ENCODE measurements at places on chromosomes 5 and 9.

DNA sequence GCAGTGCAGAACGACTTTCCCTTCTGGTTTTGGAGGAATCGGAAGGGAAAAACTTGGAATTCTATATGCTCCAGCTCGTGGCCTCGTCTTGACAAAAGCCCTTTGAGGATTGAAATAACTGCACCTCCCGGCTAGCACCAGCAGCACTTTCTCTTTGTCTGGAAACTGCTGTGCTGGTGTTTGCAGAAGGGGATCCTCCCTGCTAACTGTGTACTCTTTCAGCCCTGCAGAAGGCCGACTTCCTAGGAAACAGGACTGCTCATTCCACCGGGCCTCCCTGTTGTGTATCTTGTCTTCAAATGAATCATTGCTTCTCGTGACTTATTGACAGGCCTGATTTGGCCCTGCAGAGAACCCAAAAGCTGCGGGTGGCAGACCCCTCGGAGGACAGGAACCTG is 23.6 kb downstream of the STC2 start:
- no peak for DNase-seq

- no peak for DNase-seq
Observed at GRCh38 chr5:78612227-78613150, 36.1 kb downstream of the LHFPL2 start.

DNA sequence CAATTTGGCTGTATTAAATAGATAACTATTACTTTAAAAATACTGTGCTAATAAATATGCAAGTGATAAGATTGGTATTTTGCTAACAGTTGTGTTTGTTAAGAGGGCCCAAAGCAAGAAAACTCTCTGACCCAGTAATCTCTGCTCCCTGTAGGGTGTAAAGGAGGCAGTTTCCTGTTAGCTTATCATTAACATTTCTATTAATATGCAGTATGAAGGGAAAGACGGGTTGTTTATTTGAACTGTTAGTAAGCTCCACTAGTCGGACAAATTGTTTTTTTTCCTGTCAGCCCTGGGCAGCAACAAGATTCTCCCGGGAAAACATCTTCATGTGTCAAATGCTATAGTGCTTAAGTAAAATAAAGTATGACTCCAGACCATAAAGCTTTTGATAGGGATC is 35.6 kb downstream of the ERP44 start:
- no peak for DNase-seq

DNA sequence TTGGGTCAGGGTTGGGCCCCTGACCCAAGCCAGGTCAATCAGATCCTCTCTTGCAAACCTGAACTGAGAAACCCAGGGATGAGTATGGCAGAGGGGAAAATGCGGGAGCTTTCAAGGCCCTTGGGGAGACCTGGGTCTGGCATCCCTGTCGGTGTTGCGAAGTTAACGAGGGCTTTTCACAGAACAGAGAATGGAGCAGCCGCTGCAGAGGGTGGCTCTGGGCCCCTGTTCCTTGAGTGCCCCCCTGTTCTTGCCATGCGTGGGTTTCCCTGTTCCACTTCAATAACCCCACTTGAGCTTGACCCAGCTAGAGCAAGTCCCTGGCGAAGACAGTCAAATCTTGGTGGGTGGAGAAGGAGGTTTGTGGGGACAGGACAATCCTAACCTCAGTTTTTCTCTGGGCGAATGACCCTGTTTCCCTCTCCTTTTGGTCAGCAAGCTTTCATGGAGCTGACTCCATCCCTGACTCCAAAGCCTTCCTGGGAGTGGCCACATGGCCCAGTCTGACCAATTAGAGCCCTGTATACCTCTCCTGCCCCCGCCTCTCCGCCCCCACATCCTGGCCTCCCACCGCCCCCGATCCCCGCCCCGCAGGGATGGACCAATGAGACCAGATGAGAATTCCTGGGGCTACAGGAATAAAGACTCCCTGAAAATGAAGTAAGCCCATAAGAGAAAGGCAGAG is 2.9 kb upstream of the VDAC1 start:
- no peak for DNase-seq

- no peak for DNase-seq
Observed at GRCh38 chr9:136009516-136009915, 48.3 kb upstream of the UBAC1 start.

DNA sequence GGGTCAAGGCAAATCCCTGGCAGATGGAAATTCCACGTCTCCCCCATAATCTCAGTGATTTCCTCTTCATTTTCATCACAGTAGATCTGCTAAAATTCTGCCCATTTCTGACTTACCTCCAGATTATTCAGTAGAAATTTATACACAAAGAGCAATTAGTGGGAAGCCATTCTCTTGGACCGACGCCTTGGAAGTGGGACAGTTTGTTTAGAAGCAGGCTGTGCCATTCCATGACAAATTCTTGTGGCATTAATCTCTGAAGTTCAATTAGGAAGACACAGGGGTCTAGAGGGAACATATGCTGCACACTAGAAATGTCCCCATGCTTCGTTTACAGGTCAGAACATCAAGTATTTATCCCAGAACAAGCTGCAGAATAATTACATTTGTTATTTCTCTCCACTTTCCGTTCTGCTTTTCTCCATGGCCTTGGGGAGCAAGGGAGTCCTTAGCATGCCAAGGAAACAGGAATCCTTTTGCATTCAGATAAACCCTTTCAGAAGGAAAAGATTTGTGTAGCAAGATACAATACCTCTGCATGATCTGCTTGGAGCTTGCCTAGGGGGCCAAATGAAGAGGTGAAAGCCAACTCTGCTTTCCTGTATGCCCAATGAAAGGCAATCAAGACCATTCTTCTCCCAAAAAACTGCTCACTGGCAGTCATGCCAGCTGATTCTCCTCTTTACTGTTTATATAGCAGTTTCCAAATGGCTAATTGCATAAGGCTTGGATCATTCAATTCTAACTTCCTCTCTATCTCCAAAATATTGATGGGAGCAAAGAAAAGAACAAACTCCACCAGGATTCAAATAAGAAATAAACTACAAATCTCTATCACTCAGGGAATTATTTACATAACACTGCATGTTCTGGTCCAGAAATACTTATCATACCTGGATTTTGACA is 2.5 kb upstream of the PRKACG start:
- no peak for DNase-seq

GRCh38 chr9:21029661-21030060 is 1.8 kb downstream of the HACD4 start:
- DNase-seq: no peak

- DNase-seq: no peak
Observed at GRCh38 chr9:136860933-136861873, 4.9 kb downstream of the EDF1 start.

DNA sequence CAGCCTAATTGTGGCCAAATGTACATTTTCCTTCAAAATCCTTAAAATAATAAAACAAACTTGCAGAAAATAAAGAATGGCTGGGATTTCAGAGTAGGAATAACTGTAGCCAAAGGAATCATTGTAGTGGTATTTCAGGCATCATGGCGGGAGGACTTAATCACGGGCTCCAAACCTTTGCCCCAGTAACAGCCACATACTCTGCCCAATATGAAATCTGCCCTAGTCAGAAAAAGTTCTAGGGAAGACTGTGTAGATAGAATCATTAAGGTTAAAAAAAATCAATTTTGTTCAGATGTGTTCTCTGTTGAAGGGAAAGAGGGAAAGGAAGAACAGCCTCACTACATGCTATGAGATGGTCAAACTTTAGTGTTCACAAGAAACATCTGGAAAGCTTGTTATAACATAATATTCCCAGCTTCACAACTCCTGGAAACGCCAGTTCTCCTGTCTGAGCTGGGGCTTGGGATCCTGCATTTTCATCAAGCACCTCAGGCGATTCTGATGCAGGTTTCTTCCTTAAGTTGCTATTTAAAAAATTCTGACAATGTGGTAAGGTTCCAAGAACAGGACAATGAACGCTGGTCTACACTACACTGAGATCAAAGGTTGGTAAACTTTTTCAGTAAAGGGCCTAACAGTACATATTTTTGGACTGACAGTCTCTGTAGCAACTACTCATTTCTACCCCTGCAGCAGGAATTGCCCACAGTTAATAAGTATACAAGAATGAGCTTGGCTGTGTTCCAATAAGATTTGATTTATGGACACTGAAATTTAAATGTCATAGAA is 87.9 kb downstream of the CEMIP2 start:
- DNase-seq: no peak

GRCh38 chr9:113584428-113585084 is 121.0 kb downstream of the RGS3 start:
- DNase-seq: no peak

DNA sequence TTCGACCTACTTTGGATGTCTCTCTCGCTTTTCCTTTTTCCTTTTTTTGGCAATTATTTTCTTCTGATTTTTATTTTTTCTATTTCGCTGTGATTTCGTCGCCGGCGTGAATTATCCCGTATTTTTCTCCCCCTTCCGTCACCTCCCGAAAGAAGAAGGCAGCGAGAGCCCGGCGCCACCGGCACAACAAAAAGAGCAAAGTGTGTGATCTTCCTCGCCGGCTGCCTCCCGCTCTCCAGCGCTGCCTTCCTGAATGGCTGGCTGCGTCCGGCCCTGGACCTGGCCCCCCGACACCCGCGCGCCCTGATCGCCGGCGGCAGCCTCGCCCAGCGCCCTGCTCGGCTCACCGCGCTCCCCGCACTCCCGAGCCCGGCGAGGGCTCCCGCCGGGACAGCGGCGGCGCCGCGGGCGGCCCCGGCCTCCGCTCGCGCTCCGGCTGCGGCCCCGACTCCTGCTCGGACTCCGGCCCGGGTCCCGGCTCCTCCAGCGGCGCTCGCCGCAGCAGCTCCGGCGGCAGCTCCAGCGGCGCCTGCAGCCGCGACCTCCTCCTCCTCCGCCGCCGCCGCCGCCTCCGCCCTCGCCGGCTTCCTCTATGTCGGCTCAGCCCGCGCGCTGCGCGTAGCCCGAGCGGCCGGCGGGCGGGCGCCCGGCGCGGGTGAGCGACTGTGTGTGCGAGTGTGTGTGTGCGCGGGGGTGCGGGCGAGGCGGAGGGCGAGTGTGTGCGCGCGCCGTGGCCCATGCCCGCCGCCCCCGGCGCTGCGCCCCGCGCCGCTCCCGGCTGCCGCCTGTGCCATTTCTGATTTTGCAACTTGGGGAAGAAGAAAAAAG is 960 bp downstream of the NR2F1 start:
- no peak for DNase-seq

DNA sequence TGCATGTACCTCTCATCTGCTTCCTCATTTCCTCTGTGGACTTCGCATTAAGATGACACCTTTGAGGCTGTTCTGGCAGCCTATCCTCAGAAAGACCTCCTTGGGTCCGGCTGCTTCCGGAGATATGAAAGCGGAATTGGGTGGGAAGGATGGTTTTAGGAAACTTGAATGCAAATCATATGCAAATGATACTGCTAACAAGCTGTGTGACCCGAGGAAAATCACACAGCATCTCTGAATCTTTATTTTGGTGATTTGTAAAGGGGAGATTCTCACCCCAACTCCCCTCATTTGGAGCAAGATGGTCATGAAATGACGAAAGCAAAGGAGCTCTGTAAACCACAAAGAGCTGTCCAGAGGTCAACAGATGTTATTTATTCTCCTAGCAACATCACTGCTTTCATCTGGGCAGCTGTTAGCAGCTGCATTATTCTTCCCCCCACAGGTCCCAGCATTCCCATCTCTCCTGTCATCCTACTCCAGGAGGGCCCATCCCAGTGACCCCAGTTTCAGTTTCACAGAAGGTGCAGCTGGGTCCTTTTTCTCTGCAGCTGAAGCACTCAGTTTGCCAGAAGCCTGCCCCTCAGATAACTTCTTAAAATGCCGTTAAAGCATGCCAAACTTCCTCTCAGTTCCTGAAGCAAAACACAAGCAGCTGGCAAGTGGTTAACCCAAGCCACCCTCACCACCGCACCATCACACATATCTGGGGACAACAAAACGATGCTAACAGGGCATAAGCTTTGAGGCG is 269.5 kb downstream of the SEC61B start:
- DNase-seq: no peak

GRCh38 chr5:171493646-171494393 is 74.4 kb downstream of the FGF18 start:
- no peak for DNase-seq

- peak; percentile 38 for DNase-seq
Observed at GRCh38 chr5:77645158-77645994, 6.9 kb upstream of the OTP start.

DNA sequence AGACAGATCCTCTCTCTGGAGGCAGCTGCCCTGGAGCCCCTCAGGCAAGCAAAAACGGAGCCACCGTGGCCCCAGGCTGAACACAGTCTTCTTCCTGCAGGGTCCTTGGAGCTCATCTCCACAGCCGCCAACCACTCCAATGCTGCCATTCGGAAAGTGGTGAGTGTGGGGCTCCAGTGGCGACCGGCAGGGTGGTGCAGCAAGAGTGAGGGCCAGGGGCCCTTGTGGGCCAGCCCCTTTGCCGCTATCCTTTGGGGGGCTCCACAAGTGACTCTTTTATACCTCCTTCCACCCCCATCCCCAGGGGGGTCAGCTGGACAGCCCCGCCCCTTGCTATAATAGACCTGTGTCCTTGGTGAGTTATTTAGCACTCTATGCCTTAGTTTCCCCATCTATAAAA is 47.4 kb upstream of the SUSD3 start:
- no peak for DNase-seq

GRCh38 chr5:54285686-54286085 is 24.7 kb downstream of the ARL15 start:
- DNase-seq: no peak

- peak; percentile 9 for DNase-seq
Observed at GRCh38 chr5:42991404-42992087, 48.6 kb downstream of the ANXA2R start.

- peak; percentile 50 for DNase-seq
Observed at GRCh38 chr9:99108131-99108530, 3.2 kb downstream of the TGFBR1 start.

- DNase-seq: no peak
Observed at GRCh38 chr5:32953694-32954093, 242.6 kb downstream of the NPR3 start.

DNA sequence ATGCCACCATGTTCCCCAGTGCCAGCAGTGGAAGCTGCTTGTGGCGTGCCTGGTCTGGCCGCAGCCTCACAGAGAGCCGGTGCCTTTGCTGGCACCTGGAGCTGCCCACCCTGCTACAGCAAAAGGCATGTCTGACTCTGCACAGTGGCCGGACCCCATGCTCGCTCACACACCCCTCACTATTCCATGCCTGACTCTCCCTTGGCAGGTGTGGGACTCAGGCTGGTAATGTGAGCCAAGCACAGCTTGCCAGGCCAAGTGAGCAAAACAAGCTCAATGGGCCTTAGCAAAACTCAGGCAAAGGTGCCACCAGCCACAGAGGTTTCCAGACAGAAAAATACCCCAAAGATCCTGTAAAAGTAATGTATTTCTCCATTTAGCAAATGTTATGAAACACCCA is 15.5 kb downstream of the GNA14 start:
- DNase-seq: no peak
